Fibroblast of skin of right quadriceps (primary cell): ENCODE measurements at places on chromosomes 2 and 18.

DNA sequence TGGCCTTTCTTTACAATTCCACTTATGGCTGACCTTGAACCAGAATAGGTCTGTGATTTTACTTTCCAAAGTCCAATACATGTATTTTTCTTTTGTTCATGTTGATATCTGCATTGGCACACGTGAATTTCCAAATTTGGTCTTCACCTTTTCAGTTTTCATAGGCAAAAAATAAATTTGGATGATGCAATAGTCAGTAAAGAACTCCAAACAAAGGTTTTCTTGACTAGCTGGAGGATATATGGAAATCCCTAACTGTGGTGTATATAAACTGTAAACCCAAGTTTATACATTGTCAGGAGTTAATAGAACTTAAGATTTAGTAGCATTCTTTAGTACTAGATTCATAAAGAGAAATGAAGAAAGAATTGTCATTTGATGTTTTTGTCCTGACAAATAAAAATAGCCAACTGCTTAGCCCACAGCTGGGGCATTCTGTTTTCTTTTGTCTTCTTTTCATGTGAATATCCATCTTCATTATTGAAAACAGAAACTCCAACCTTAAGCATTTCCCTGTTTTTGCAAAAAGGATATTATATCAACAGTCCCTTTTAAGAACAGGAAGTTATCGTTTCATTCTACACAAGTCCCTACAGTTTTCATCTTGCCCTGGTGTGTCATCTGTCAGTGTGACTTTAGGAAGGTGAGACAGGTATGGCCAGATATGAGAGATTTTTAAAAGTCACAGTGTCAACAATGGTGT lies 132.9 kb downstream of the BCL2 start:
- peak; percentile 26 for DNase-seq

DNA sequence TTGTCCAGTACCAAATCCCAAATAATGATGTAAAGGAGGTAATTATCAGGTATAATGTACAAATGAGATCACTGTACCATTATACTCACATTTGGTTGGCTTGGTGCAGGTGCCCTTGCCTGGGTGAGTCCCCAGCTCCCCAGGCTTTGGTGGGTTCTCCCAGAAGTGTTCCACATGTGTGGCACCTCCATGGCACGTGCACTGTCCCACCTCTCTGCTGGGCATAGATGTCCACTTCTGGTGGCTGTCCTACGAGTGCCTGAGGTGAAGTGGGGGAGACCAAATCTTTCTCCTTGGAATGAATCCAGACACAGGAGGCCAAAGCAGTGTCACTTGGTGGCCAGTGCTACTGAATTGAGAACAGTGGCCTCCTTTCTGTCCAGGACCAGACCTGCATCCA lies 162.4 kb upstream of the SESTD1 start:
- no peak for DNase-seq

GRCh38 chr18:44216169-44216568 lies 464.5 kb upstream of the SETBP1 start:
- DNase-seq, result no peak

- no peak for DNase-seq
Observed at GRCh38 chr2:109059474-109060165, 69.4 kb upstream of the SH3RF3 start.

GRCh38 chr2:44964752-44965236 lies 23.3 kb downstream of the SIX3 start:
- no peak for DNase-seq

- DNase-seq, result no peak
Observed at GRCh38 chr2:19746611-19747309, 155.0 kb downstream of the TTC32 start.

- no peak for DNase-seq
Observed at GRCh38 chr2:175964195-175964594, 37.9 kb downstream of the LNPK start.
